ENCODE measurements at places on chromosomes 7 and 10.

DNA sequence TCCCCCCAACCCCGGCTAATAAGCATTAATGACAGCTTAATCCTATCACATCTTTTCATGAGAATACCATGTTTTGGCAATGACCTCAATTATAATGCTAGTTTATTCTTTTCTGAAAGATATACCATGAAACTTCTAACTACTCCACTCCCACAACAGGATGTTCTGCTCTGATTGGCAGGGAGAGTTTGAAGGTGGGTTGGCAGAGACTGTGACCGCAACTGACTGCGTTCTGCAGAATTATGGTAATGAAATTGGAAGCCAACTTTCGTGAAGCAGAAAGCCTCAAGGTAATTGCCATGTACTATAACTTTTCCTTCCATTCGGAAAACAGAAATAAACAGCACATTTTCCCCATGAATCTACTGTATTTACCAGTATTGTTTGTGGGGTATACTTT is 288.2 kb upstream of the SEMA3D start:
- no peak for DNase-seq

- DNase-seq, result no peak
Observed at GRCh38 chr10:74994854-74995253, 116.6 kb upstream of the SAMD8 start.

- no peak for DNase-seq
Observed at GRCh38 chr10:59888781-59889435, 17.4 kb downstream of the CCDC6 start.

DNA sequence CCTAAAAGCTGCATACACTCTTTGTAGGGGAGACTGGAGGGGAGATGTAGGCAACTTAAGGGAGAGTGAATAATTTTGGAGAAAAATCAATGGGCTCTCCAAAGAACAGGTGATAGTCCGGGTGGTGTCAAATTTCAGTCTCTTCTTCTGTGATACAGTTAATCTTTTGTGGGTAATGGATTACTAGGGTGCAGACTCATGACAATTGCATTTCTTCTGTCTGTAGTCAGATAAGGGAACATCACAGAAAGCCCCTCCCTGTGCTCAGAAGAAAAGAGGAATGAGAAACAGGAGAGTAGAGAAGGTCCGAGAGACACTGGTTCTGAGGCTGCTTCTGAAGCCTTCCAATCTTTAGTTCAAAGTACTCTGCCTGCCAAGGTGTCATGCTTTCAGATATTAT is 1140.7 kb upstream of the LRRN3 start:
- DNase-seq, result no peak

DNA sequence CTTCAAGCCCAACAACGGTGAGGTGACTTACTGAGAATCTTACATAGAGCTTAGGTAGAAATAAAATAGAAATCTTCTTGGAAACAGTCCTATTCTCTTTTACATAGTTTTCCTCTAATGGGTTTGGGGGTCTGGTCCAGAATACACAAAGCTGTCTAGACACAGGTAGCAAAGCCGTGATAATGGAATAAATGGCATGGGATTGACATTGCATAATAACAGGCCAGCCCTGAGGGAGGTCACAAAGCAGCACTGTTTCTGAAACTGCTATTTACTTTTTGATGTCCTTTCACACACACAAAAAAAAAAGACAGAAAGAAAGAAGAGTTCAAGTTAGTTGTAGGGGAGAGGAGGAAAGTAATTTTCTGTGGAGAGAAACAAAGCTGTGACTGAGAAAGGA is 364.8 kb upstream of the SORCS1 start:
- DNase-seq, result no peak

- no peak for DNase-seq
Observed at GRCh38 chr10:63684257-63684936, 163.2 kb downstream of the REEP3 start.

DNA sequence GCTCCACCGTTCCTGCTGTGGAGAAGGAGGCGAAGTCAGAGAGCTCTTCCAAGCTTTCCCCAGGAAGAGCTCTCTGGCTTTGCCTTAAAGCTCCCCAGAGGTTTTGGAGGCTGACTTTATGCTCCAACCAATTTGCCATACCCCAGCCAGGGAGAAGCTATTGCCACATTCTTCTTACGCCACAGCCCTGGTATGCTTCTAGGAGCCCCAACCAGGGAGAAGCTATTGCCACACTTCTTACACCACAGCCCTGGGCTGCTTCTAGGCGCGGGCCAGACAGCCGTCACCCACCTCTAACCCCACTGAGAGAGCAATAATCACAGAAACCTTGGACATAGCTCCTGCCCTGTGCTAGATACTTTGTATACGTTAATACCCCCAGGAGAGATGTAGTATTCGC is 951 bp downstream of the ELOVL3 start:
- no peak for DNase-seq

- no peak for DNase-seq
Observed at GRCh38 chr7:1360521-1360971, 98.7 kb downstream of the MICALL2 start.

- no peak for DNase-seq
Observed at GRCh38 chr10:5988336-5988920, 11.1 kb upstream of the IL15RA start.

DNA sequence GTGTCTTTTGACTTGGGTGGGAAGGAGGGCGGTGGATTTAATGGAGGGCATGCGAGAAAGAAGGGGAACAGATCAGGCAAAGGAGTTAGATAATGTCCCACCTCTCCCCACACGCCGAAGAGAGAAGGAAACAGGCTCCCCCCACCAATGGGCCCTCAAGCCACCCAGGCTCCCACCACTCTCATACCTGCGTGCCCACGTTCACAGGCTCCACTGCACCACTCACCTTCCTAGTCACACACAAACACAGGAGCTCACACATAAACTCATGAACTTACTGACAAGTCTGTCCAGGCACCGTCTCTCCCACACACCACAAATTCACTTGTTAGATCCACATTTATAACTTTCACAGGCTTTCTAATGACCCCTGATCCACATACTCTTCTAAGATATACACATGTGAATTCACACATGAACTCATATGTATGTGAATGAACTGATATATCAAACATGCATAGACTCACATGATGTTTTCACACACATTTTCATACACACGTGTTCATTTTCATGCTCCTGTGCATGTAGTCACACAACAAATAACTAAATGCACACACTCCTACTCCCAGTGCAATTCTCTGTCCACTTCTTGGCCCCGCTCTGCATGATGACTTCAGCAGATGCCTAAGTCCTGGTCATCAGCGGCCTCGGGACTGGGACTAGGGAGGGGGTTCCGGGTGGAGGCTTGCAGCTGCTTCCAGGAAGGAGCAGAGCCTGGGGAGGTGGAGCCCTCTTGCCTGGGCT is 1.5 kb downstream of the LZTS2 start:
- no peak for DNase-seq

- no peak for DNase-seq
Observed at GRCh38 chr10:115772606-115773005, 500.4 kb downstream of the GFRA1 start.

GRCh38 chr7:96654630-96655188 is 54.9 kb downstream of the SEM1 start:
- DNase-seq, result no peak

All from CD4-positive, alpha-beta T cell treated with Interleukin-6 at 100 ng/mL for 8 hours (primary cell).